ENCODE measurements at places on chromosomes 1 and 21. TPM values are rescaled to one million over a fixed set of nuclear protein-coding genes. Genes with fewer than 3 reads are reported as not detected.
A peak's percentile ranks its signal among the peaks of the same experiment; 100 is the strongest.

DNA sequence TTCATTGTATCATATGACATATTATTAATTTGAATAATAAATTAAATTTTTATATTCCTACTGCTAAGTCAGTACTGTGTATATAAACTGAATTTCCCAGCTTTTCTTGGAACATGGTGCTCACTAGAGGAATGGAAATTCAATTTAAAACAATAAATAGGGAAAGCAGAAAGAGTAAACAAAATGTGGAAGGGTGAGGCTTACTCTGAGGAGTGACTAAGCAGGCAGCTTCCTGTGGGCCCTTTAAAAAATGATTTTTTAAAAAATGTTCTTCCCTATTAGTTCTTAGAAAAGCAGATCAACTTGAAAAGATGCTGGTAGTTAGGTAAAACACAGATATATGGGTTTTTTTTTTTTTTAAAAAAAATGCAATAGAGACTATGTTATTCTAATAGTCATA, 49.5 kb upstream of the S1PR1 start:
- no peaks in the 10 kb centered on the region for H3K27me3 ChIP-seq
- no peak overlapping the region for H3K4me3 ChIP-seq
- no peaks in the 10 kb centered on the region for H3K36me3 ChIP-seq
- peak overlapping the region; percentile 64 for H3K27ac ChIP-seq

DNA sequence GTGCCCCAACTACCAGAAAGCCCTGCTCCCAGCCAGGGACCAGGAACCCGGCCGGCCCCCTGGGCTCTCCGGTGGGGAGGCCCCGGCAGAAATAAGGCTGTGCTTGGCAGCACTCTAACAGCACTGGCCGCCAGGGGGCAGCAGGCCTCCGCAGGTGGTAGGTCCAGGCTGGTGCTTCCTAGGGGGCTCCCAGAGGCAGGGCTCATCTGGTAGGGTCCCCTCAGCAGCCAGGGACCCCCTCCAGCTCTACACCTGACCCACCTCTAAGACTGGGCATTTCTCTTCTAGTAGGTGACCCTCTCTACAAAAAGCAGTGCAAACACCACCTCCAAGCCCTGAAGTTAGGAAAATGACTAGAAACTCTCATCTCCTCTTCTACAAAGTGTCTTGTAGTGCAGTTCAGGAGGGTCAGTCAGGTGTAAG, 85.6 kb downstream of the STUM start:
- DNase-seq: peak; percentile 87
- H3K27me3 ChIP-seq: no peaks in the 10 kb centered on the region
- no peak overlapping the region for H3K4me3 ChIP-seq
- H3K36me3 ChIP-seq: no peaks in the 10 kb centered on the region

GRCh38 chr1:66335859-66336640, 197.9 kb upstream of the SGIP1 start:
- H3K36me3 ChIP-seq: no peaks in the 10 kb centered on the region
- peak; percentile 35 for DNase-seq
- H3K4me1 ChIP-seq: no peaks in the 10 kb centered on the region
- H3K4me3 ChIP-seq: no peak overlapping the region
- no peak overlapping the region for H3K27ac ChIP-seq
- no peaks in the 10 kb centered on the region for H3K27me3 ChIP-seq

TMEM63A gene
- 71.2 TPM for total RNA-seq

RWDD3 gene
- 36.6 TPM for total RNA-seq

LSS gene
- 44.1 TPM for total RNA-seq

GRCh38 chr1:14912839-14913481, 240.6 kb upstream of the TMEM51 start:
- no peaks in the 10 kb centered on the region for H3K27me3 ChIP-seq
- no peaks in the 10 kb centered on the region for H3K36me3 ChIP-seq
- no peak for DNase-seq
- no peak overlapping the region for H3K4me3 ChIP-seq
- H3K4me1 ChIP-seq: no peaks in the 10 kb centered on the region

IQGAP3 gene
- not detected for total RNA-seq

GRCh38 chr1:185627171-185627570, 107.0 kb upstream of the HMCN1 start:
- no peak overlapping the region for H3K4me3 ChIP-seq
- H3K36me3 ChIP-seq: no peaks in the 10 kb centered on the region
- no peak for DNase-seq

DNA sequence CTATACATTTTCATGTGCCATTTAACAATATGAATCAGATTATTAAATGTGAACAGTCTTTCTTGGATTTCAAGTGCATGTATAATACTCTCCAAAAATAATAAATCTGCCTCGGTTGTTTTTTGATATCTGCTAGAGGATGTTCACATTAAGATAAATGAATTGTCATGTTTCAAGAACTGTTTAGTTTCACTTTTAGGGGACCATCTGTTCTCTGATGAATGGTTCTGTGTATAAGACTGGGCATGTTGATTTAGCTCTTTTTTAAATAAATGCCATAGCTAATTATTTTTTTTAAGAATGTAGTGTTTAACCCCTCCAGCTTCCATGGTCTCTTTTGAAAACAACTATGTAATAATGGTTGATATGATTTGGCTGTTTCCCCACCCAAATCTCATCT, 1245.1 kb upstream of the ADGRL4 start:
- no peak for DNase-seq
- H3K27me3 ChIP-seq: no peaks in the 10 kb centered on the region
- no peak overlapping the region for H3K4me3 ChIP-seq
- no peaks in the 10 kb centered on the region for H3K36me3 ChIP-seq

DNA sequence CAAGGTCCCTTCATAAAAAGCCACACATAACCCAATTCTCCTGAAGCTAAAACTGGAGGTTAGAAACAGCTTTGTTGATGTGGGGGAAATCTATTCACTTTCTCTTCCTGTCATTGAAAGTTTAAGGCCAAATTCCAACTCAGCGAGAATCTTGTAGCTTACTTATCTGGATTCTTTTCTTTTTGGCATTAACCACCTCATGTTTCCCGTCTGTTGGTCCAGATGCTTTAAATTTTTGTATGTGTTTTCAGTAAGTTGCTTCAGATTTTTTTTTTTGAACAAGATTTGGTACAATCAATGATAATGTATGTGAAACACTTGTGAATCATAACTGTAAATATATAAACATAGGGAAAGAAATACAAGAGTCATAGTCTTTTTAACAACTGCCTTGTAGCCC, 33.7 kb upstream of the NEK7 start:
- H3K4me1 ChIP-seq: no peaks in the 10 kb centered on the region
- H3K4me3 ChIP-seq: no peak overlapping the region
- H3K27ac ChIP-seq: no peak overlapping the region
- H3K36me3 ChIP-seq: no peaks in the 10 kb centered on the region
- DNase-seq: no peak

SEC16B gene
- 16.9 TPM for total RNA-seq

GFI1 gene
- total RNA-seq: not detected

ADORA1 gene
- 3.0 TPM for total RNA-seq

SIM2 gene
- total RNA-seq: not detected

GRCh38 chr1:209456878-209457277, 126.6 kb upstream of the CAMK1G start:
- no peak overlapping the region for H3K4me3 ChIP-seq
- H3K27me3 ChIP-seq: no peaks in the 10 kb centered on the region
- no peak overlapping the region for H3K27ac ChIP-seq
- DNase-seq: no peak

- no peaks in the 10 kb centered on the region for H3K4me1 ChIP-seq
- DNase-seq: no peak
- no peaks in the 10 kb centered on the region for H3K27me3 ChIP-seq
- no peak overlapping the region for H3K27ac ChIP-seq
- H3K4me3 ChIP-seq: no peak overlapping the region
These were observed 19.5 kb upstream of the SRP9 start for GRCh38 chr1:225757927-225758656.

DNA sequence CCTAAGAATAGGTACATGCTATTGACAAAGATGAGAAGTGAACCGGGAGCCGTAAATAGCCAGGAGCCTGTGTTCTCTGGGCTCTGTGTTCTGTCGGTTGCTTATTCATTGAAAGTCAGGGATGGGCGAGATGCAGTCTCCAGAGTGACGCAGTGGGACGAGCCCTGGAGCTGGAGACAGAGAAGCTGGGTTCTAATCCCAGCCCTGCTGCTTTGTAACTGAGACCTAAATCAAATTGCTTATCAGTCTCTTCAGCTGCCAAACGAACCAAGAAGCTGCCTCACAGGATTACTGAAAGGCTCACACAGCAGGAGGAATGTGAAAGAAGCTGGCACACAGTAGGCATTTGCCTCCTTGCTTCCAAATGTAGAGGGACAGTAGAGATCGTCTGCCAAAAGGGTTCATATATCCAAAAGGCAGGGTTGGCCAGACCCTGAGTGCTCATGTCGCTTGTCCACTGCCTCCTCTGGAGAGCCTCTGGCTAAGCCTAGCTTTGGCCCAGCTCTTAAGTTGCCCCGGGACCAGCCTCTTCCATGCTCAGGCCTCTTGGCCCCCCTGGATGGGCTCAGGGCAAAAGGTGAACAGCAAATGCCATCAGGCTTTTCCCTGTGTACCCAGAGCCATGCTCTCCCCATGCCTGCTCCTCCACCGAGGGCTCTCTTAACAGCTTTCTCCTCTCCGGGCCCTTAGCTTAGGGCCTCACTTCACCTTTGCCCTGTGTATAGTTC, 134.2 kb upstream of the IPO9 start:
- no peak for DNase-seq
- H3K27ac ChIP-seq: peak overlapping the region; percentile 53
- no peaks in the 10 kb centered on the region for H3K36me3 ChIP-seq
- no peaks in the 10 kb centered on the region for H3K27me3 ChIP-seq
- H3K4me3 ChIP-seq: no peak overlapping the region

ILDR2 gene
- not detected for total RNA-seq

ASPM gene
- total RNA-seq: 38.0 TPM

- H3K27me3 ChIP-seq: no peaks in the 10 kb centered on the region
- H3K27ac ChIP-seq: peak within 1 kb of the TSS; percentile 83
- H3K4me1 ChIP-seq: no peaks in the 10 kb centered on the region
- H3K4me3 ChIP-seq: peak within 1 kb of the TSS; percentile 59
These were observed at the start of gene FAF1 for GRCh38 chr1:50959913-50960844. FAF1 (minus strand) TSS chr1:50960267; CDS start chr1:50959811, 456 bp downstream.

DNA sequence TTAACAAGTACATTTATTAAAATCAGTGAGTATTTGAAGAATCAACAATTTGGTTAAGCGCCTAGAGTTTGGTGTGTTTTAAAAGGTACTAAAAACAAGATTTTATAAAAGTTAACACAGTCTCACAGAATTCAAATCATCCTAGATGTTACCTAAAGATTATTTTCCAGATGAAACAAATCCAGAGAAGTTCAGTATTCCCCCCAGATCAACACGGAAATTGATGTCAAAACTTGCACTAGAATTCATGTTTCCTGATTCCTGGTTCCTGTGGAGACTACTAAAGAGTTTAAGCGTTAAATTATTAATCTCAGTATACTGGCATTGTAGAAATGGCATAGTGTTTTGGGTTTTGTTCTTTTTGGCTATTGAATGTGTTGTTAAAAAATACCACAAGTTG, 1.4 kb downstream of the PTBP2 start:
- H3K4me1 ChIP-seq: no peaks in the 10 kb centered on the region
- H3K4me3 ChIP-seq: peak overlapping the region; percentile 88
- H3K36me3 ChIP-seq: no peaks in the 10 kb centered on the region
- peak overlapping the region; percentile 97 for H3K27ac ChIP-seq

DNA sequence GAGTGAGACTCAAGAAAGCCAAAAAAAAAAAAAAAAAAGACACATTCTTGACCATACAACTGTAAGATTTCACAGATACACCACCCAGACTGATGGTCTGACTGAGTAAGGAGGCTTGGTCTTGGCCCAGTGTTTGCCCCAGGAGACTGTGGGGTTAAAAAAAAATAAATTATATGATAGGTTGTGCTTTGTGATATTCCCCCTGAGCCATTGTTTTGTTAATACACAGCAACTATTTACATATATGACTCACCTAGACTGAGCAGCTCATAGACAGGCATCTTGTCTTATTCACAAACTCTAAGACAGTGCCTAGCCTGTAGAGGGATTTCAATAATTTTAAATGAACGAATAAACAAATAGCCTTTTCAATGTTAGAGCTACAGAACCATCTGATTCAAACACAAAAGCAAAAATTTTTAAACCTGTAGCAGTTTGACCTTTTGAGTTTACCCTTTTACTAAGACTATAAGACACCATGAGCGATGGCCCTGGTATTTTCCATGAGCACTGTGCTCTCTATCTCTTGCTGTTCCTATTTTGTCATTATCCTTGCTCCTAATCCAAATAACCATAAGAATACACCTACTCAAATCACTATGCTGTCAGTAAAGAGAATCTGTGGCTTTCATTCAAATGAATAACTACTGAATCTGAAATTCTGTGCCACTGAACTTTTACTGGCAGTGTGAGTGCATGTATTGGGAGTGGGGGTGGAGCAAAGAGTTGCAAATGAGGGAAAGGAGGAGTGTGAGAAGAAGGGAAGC, 199.4 kb upstream of the PTBP2 start:
- H3K4me3 ChIP-seq: no peak overlapping the region
- no peaks in the 10 kb centered on the region for H3K4me1 ChIP-seq
- no peak for DNase-seq
- no peaks in the 10 kb centered on the region for H3K27me3 ChIP-seq
- H3K27ac ChIP-seq: no peak overlapping the region

DNA sequence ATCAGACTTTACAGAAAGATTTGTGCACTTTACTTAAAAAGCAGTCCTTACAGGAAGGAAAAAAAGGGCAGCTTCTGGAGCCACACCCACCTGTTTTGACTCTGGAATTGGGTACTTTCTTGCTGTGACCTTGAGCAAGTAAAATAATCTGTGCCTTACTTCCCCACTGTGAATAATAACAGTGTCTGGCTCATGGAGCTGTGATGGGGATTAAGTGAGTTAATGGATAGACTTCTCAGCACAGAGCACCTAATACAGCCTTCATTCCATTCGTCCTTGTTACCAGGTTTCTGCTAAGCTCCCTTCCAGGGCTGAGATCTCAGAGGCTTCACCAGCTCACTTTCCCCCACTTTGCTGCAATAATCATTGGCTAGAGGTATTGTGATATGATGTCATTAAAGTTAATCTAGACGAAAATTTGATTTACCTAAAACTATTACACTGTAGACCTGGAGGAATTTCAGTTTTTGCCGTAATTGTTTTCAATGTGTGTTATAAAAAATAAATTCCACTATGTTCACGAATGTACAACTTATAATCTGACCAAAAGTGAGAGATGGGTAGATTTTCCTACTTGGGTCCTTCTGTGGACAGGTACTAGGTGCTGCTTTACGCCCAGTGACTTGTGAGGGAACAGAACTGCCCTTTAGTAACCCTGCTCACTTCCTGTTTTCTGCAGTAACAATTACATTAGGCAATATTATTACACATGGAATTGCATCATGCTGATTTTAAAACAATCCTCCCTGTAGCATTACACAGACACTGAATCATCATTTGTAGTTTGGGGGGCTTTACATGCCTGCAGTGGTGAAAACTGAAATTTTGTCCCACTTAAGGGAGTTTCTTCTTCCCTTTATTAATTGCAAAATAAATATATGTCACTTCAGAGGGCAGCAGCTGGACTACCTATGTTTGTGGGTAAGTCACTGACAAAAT, 19.7 kb upstream of the ABCG1 start:
- DNase-seq: no peak
- no peaks in the 10 kb centered on the region for H3K36me3 ChIP-seq
- no peak overlapping the region for H3K4me3 ChIP-seq
- peak overlapping the region; percentile 24 for H3K27ac ChIP-seq
- no peaks in the 10 kb centered on the region for H3K4me1 ChIP-seq

GRCh38 chr1:244450597-244451538, 841 bp downstream of the ADSS2 start:
- H3K36me3 ChIP-seq: no peaks in the 10 kb centered on the region
- H3K4me1 ChIP-seq: peaks cover 9% of the 10 kb centered on the region
- H3K4me3 ChIP-seq: peak overlapping the region; percentile 98
- peak overlapping the region; percentile 93 for H3K27ac ChIP-seq
